ENCODE measurements at places on chromosomes 12 and 14.

- DNase-seq, result no peak
These were observed 27.9 kb upstream of the CTDSP2 start for GRCh38 chr12:57874166-57875108.

GRCh38 chr12:53696655-53697331, 20.9 kb upstream of the ATP5MC2 start:
- no peak for DNase-seq

DNA sequence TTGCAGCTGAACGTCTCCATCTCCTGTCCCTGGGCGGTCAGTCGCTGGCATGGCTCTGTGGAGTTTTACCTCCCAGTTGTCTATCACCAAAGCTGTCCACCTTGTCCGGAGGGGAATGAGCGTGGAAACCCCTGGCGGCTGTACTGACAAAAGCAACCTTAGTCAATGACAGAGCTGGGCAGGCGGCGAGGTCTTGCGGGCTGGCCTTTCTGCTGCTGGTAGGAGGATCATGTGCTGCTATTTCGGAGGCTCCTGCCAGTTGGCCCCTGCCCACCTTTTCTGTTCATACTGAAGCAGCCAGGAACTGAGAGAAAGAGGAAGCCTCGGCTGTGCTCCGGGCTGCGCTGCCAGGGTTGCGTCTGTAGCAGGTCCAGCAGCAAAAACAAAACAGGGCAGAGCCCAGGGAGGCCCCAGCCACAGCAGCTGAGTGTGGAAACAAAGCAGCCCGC, 57.7 kb downstream of the HMGA2 start:
- DNase-seq, result no peak

- no peak for DNase-seq
These were observed 50.5 kb upstream of the FBRSL1 start for GRCh38 chr12:132439333-132439904.

- peak; percentile 14 for DNase-seq
These were observed 219.4 kb downstream of the LRRK2 start for GRCh38 chr12:40444174-40444573.

DNA sequence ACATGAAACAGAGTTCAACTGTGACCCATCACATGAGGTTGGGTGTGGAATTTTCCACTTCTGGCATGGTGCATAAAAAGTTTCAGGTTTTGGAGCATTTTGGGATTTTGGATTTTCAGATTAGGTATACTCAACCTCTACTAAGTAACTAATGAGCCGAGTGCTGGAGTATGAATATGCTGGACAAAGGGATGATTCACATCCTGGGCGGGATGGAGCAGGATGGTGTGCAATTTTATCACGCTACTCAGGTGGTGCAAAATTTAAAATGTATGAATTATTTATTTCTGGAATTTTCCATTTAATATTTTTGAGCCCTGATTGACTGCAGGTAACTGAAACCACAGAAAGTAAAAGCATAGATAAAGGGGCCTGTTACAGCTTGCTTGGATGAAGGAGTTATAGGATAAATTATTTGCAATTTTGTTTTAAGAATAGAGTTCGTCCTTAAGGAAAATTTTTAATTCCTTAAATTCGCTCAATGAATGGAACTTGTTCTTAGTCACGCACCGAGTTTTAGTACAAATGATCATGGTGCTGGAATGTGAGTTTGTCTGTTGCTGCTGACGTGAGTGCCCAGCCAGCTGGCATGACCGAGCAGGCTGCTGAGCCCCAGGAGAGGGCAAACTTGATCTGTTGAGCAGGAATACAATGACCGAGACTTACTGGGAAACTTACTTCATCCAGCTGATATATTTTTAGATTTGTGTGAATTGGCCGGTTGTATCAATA, 176.3 kb downstream of the ESR2 start:
- DNase-seq, result no peak

GRCh38 chr14:70898111-70898745, 9.0 kb upstream of the PCNX1 start:
- no peak for DNase-seq

DNA sequence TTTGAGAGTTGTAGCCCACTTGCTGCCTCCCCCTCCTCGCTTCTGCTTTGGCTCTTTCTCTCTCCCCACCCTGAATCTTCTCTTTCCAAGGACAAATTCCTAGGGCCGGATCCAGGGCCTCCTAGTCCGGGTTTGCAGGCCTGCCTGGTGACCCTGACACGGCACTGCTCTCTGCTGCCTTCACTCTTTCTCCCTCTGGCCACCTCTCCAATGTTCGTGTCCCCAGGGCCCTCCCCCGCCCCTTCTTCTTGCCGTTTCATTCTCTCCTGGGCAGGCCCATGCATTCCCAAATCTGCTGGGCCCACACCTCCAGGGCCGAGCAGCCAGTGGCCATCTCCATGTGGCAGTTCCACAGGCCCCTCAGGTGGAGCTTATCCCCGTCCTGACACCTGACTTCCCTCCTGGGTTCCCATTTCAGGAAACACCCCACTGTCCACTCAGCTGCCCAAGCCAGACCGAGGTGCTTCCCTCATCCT, 34.0 kb upstream of the CORO1C start:
- no peak for DNase-seq

DNA sequence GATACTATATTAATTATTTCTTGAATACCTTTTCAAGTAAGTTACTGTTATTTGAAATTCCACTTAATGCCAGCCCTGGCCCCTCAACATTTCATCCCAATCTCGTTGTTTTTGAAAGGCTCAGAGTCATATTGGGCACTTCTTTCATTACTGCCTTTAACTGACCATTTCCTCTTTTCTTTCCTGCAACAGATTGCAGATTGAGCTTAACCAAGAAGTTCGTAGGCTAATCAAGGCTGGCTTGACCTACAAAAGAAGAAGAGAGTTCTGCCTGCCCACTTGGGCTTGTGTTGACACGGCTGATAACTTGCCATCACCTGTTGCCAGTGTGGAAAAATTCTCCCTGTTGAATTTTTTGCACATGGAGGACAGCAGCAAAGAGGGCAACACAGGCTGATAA, 91.0 kb downstream of the FLRT2 start:
- DNase-seq, result no peak

GRCh38 chr14:59356312-59356711, 108.9 kb downstream of the GPR135 start:
- DNase-seq, result no peak

DNA sequence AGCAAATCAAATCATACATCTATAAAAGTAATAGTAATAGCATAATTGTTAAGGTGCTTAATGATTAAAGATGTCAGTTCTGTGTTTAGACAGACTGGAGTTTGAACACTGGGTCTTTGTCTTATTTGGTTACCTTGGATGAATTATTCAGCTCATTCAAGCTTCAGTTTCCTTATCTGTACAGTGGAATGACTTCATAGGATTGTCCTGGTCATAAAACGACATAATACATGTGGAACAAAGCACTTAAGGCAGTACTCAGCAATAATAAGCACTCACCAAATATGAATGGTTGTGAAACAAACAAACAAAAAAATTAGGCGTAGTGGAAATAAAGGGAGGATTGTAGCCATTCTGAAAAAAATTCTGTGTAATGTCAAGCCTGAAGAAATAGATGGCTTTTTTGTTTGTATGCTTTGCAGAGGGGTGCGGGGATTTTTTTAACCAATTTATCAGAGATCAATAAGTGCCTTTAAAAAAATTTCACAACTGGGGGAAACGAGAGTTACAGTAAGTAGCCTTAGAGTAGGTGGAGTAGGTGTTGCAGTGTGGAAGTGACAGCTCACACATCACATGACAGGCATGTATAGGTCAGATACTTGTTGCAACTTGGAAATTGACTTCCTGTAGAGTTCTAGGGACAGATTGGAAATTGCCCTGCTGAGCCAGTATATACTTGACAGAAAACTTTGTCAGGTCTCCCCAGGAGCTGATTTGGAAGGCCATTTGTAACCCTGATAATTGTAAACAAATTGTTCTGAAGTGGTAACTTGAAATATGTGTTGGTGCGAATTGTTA, 157.7 kb downstream of the SLC15A5 start:
- no peak for DNase-seq

DNA sequence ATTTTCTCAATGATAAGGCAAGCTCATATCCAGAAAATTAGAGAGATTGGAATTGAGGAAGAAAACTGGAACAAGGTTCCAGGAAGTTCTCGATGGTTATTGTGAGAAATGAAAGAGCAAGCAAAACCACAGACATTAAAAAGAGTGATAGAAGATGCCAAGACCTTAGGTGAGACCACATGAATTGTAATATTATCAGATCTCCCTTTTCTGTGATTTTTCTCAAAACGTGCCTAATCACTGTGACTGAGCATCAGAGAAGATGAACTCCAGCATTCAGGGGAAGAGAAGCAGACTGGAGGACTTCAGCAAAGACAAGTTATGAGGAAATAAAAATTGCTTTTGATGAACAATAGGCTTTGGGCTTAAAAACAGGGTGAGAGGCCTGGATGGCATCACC, 278.8 kb downstream of the SOX5 start:
- DNase-seq, result no peak

DNA sequence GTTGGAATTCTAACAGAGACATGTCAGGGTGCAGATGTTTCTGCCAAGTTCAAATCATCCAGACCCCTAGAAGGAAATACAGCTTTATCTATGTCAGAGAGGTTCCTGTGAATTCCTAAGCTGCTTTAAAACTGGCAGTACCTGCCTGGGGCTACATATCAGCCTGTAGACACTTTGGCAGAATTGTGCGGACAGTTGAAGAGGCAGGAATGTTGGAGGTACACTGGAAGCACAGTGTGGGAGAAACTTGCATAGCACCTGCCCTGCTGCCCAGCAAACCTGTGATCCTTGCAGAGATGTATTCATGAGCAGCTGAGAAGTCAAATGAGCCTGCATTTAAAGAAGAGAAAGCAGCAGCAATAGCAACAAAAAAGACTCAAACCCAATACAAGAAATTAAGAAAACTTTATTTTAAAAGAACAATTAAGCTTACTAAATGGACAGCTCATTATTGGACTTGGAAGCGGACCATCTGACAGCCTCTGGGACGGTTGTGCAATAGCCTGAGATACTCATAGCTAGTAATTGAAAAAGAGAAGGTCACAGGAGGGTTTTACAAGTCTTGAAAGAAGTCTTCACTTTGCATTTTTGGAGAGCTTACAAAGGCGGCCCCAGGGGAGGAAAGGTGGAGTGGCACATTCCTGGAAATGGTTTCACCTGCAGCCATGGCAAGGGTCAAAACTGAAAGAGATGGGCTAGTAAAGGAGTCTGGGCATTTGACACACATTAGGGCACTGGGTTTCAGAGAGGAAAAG, 280.9 kb upstream of the FLRT2 start:
- no peak for DNase-seq

DNA sequence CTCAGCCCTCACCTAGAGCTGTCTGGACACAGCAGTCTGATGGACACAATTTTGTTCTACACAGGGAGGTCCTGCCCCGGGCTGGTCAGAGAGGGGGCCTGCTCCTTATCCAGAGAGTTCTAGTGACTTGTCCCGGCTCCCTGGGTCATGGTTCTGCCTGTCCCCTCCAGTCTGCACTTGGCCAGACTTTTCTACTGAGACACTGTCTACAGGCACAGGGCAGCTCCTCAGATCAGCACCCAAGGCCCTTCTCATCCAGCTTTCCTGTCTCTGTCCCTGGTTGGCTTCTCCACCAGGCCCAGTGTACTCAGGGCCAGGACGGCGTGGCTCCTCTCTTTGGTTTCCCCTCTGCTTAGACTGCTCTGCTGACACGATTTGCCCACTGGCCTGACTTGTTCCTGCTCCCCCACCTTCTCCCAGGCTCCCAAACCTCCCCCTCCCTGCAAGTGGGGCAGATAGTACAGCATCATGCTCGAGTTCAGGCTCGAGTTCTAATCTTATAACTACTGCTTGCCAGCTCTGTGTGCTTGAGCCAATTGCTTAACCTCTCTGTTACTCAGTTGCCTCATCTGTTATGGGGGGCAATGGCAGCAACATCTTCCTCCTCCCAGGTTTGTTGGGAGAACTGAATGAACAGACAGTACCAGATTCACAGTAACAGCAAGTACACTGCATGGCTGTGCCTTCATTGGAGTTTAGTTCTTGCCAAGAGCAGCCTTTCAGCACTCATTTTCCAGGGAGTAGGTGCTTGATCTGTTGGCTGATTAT, 22.0 kb upstream of the COL2A1 start:
- DNase-seq, result no peak

- peak; percentile 79 for DNase-seq
These were observed 324.1 kb downstream of the FLRT2 start for GRCh38 chr14:85853996-85854526.

DNA sequence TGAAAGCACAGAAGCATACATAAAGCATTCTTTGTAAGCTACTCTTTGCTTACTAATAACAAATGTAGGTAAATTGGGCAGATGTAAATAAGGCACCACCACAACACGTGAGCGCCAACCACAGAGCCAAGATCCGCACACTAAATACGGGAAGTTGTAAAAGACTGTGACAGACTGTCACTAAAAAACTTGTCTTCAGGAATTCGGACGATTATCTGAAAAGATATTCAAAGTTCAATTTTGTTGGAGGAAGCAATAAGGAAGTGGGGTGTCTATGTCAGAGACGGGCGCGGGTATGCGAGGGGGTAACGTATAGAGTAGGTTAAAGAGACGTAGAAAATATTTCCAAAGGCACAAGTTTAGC, 1.5 kb upstream of the HSP90B1 start:
- DNase-seq, result no peak

DNA sequence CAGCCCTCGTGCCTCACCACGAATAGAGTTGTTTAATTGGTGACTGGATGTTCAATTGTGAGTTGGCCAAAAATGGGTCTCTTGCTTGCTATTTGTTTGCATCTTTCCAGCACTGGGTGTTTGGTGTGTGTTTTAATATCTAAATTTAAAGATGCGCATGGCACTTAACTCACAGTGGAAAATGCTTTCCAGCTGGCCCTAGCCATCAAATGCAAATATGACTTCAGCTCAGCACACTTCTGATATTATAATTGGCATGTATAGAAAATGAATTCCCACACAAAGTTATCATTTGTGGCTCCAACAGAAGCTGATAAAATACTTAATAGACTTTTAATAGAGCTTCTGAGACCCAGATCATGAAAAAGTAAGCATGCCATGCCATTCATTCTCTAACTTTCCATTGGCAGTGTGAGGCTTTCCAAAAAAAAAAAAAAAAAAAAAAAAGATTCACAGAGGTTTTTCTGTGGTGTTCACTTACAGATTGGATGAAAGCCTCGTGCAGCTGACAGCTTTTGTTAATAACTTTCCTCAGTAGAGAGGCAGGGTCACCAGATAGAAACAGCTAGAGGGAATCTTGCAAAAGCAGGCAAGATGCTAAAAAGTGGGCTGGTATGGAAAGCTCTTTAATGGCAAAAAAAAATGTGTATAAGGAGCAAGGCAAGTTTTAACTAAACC, 425.2 kb downstream of the GALC start:
- DNase-seq, result peak; percentile 62

GRCh38 chr12:112230136-112230535, 104.8 kb downstream of the TRAFD1 start:
- DNase-seq, result no peak

- no peak for DNase-seq
These were observed 39.8 kb downstream of the C12orf42 start for GRCh38 chr12:103456006-103456405.

- no peak for DNase-seq
These were observed 76.1 kb downstream of the EPS8 start for GRCh38 chr12:15712823-15713660.

DNA sequence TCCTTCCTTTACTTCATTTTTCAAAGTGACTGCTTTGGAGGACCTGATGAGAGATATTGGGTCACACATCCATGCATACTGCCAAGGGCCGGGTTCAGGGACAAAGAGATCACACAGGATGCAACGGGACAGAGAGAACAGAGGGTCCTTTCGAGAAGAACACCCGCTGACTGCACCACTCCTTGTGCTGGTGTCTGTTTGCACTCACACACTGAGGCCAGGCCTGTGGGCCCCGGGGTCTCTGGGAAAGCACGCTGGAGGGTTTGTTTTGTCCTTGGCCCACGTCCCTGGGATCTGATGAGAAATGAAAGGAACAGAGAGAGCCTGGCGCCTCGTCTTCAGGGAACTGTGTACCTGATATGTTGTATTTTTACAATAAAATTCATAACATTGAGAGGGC, 42.2 kb downstream of the PAH start:
- DNase-seq, result no peak
